ENCODE measurements at places on chromosomes 13 and 19.

- H3K36me3 ChIP-seq = no peaks in the 10 kb centered on the region
- DNase-seq = no peak
- no peaks in the 10 kb centered on the region for H3K27me3 ChIP-seq
- H3K4me3 ChIP-seq = no peak overlapping the region
- H3K27ac ChIP-seq = no peak overlapping the region
Measured at GRCh38 chr13:72284791-72285190, 417.8 kb upstream of the DACH1 start.

- no peaks in the 10 kb centered on the region for H3K27me3 ChIP-seq
- no peaks in the 10 kb centered on the region for H3K4me1 ChIP-seq
- DNase-seq = no peak
- H3K27ac ChIP-seq = no peak overlapping the region
- no peak overlapping the region for H3K4me3 ChIP-seq
Measured at GRCh38 chr13:98180092-98180491, 3.0 kb upstream of the RNF113B start.

DNA sequence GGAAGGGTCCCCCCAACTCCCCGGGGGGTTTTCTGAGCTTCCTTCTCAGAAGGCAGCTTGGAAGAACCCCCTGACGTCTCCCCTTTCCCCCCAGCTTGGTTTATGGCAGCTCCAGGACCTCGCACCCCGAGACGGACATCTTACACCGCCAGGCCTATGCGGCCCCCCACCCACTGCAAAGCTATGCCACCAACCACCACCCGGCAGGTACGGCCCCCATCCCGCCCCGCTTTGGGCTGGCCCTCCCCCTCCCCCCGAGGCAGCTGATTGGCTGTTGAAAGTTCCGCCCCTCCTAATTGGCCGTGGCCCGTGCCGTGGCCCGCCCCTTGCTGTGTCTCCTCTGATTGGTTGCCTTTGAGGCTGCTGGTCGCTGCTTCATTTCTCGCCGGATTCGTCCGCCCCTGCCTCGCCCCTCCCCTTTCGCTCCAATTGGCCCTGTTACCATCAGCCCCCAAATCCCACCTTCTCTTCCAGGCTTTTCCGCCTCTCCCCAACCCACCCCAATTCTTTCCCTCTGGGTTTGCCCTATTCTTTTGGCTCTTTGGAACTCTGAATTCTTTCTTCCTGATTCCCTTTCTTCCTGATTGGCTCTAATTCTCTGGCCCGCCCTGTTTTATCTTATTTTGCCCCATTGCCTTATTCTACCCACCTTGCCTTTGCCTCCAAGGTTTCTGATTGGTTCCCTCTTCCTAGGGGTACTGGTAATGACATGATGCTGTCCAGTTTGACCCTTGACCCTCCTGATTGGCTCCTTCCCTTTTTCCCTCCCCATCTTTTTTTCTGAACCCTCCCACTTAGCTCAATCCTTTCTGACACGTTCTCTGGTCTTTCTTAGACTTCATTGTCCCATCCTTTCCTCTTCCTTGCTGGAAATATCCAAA, 2.5 kb downstream of the PRR12 start:
- no peaks in the 10 kb centered on the region for H3K4me1 ChIP-seq
- peak overlapping the region; percentile 55 for H3K27ac ChIP-seq

GRCh38 chr19:973726-974563, 10.2 kb upstream of the WDR18 start:
- no peak for DNase-seq
- no peaks in the 10 kb centered on the region for H3K27me3 ChIP-seq
- H3K4me3 ChIP-seq = no peak overlapping the region
- peaks cover 27% of the 10 kb centered on the region for H3K36me3 ChIP-seq

GRCh38 chr19:7010722-7011593, 10.3 kb downstream of the MBD3L2B start:
- no peaks in the 10 kb centered on the region for H3K36me3 ChIP-seq
- H3K27me3 ChIP-seq = no peaks in the 10 kb centered on the region
- no peak for DNase-seq
- H3K4me3 ChIP-seq = no peak overlapping the region
- no peak overlapping the region for H3K27ac ChIP-seq

Data from endodermal cell (in vitro differentiated cells).